ENCODE measurements at places on chromosomes 7 and 10.

DNA sequence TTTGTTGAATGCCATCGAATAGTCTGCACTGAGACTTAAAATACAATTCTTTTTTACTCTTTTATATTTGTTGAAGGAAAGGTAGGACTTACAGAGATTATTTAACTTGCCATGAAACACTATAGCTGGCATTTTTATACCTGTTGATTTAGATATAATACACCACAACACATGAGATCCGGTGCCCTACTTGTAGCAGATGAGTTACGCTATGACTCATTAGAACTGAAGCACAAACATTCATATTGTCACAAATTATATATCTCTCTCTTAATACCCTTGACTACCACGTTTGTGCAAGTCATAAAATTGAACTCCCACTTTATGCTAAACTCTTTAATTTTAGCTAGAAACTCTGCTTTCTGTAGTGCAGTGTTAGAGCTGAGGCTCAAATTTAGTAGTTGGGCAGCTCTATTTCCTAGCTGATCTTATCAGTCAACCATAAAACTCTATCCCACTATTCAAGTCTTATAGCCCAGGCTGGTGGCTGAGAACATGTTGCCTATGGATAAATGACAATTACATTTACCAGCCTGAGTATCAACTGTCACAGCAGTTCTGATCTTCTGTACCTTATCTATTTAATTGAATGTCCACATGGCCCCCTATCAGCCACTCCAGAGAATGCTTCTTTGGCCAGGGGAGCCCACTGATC is 137.4 kb upstream of the SEMA3D start:
- no peak for DNase-seq

DNA sequence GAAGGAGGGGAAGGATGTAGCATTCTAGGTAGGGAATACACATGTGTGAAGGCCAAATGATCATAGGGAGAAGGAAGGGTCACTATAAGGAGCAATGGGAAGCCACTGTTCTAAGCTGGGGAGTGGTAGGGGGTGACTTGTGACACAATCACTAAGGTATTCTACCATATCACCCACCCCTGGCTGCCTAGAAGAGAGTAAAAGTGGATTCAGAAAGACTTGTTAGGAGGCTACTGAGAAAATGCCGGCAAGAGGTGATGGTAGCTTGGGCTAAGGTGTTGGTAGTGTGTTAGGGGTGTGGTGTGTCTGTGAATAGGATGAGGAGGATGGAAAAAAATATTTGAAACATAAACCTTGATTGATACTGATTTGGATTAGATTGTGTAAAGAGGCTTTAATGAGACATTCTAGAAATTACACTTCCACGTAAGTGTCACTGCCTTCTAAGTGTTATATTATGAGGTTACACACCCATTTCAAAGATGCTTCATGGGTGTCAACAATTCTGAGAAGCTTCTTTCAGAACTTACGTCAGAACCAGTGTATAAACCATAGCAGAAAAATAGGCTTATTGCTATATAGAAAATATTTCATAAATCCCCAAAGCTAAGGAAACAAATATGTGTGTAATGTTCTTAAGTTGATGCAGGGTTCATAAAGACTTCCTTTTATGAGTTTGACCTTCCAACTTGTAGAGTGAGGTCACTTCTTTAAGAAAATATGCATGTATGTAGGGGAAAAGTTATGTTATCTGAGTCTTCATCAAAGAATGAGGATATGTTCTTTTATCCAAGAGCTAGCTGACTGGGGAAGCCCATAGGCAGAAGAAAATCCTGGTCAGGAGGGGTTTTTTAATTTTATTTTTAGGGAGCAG is 5.6 kb upstream of the BPGM start:
- DNase-seq = no peak

GRCh38 chr7:138091032-138091431 is 14.8 kb downstream of the AKR1D1 start:
- peak; percentile 10 for DNase-seq

- DNase-seq = no peak
These were observed 3.1 kb downstream of the STRA8 start for GRCh38 chr7:135236727-135237126.

GRCh38 chr7:113199841-113200240 is 81.5 kb upstream of the SMIM30 start:
- no peak for DNase-seq

- no peak for DNase-seq
These were observed 163.7 kb downstream of the SRPK2 start for GRCh38 chr7:105224884-105225651.

GRCh38 chr10:6729861-6730344 is 149.8 kb upstream of the PRKCQ start:
- no peak for DNase-seq

DNA sequence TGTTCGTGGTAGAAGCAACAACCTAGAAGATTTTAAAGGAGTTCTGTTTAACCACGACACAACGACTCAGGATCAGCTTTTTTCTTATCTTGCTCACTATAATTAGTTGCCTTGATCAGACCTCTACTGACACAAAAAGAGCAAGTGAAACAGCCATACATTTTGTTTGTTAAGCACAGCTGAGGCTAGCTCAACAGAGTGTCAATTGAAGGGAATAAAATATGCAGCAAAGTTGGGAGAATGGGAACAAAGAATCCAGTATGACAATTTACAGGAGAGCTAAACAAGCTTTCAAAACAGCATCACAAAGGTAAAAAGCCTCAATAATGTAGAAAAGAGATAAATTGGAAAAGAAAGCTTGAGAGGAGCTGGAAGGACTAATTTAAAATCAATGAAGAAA is 40.5 kb upstream of the HERPUD2 start:
- DNase-seq = no peak

DNA sequence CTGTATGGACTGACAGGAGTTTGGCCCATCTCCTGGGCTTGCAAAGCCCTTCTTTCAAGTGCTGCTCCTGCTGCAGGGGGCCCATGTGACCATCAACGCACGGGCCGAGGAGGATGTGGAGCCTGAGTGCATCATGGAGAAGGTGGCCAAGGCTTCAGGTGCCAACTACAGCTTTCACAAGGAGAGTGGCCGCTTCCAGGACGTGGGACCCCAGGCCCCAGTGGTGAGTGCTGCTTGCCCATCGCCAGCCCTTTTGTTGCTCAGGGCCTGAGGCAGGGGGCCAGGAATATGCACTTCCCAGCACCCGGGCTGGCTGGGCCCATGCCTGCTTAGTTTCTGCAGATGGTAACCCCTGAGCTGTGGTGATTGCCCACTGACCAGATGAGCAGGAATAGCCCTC is 8.7 kb downstream of the PGAM2 start:
- no peak for DNase-seq

GRCh38 chr10:32347363-32348022 is 535 bp upstream of the EPC1 start:
- DNase-seq = no peak

DNA sequence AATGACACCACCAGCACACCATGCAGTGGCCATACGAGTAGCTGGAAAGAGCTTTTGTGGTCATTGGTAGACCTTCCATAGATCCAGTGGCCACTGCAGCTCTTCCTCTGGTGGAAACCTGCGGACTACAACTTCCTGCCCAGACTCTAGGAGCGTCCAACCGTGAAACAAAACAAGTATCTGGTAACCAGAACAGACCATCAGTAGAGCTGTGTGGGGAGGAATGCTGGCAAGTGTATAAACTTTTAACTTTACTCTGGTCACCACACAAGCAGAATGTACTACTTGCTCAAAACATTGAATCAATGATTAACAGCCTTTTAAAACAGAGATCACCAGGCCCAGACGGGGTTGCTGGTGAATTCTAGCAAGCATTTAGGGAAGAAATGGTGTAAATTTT is 154.7 kb upstream of the DGKB start:
- no peak for DNase-seq

- no peak for DNase-seq
These were observed 284.1 kb upstream of the SMIM30 start for GRCh38 chr7:113402482-113402881.

DNA sequence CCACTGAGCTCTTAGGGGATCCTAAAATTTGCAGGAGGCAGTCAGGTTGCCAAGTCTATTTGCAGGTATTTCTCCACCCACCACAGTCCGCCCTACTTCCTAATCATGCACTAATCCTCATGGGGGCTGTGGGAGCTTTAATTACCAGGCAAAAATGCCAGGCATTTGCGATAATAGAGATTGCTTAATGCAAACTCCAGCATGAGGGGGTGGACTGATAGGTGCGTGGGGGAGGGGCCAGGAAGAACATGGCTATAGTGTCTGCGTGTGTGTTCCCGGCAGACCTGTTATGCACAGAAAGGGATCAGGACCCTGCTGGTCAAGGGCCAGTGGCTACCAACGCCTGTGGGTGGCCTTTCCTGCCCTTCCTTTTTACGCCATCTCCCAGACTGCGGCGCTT is 15.6 kb upstream of the AQP1 start:
- DNase-seq = no peak

GRCh38 chr10:20839141-20839540 is 58.0 kb downstream of the NEBL start:
- DNase-seq = no peak

DNA sequence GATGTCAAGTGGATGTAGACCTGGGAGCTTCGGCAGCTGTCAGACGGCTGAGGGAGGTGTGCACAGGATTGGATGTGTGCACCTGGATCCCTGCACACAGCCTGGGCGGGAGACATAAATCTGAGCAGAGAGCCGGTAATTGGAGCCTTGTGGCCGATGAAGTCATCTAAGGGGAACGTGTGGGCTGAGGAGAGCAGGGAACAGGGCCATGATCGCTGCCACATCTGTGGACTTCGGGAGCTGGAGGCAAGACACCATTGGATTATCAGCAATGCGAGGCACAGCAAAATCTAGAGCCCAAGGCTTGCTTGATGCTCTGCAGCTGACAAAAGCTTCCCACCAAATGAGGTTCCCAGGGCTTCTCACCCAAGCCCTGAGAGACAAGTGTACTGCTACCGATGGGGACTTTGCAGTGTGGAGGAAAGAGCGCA is 147.7 kb downstream of the PTPN20 start:
- no peak for DNase-seq

DNA sequence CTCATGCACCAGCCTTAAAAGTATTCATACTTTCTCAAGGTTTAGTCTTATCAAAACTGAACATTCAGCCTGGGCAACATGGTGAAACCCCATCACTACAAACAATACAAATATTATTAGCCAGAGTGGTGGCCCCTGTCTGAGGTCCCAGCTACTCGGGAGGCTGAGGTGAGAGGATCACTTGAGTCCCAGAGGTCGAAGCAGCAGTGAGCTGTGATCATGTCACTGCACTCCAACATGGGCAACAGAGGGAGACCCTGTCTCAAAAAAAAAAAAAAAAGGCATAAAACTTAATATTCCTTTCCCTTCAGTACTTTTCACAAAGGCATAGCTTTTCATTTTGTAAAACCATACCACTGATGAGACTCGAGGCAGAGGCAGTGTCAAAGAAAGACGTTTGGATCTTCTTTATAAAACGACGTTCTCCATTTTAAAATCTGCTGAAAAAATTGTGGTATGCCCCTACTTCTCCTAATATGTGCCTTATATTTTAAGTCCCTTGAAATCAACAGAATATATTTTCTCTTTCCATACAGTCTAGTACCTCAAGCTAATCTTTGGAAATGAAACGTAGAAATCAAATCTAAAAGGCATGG is 1.9 kb downstream of the NSUN6 start:
- no peak for DNase-seq

DNA sequence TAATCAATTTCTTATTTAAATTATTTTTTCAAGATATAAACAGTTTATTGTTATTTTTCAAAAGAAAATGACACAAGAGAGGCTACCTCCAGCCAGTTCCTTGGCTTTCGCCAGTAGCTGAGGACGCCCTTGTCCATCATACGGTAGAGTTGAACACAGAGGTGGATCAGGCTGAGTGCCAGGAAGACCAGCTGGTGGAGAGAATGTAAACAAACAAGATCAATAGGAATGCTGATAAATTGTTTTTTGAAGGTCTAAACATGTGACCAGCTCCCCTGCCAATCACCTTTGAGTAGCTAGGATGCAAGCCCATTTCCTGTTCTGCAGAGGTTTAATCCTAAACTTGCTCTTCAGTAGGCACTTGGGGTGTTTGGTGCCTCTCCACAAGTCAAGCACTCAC is 138.9 kb downstream of the PKD1L1 start:
- no peak for DNase-seq

DNA sequence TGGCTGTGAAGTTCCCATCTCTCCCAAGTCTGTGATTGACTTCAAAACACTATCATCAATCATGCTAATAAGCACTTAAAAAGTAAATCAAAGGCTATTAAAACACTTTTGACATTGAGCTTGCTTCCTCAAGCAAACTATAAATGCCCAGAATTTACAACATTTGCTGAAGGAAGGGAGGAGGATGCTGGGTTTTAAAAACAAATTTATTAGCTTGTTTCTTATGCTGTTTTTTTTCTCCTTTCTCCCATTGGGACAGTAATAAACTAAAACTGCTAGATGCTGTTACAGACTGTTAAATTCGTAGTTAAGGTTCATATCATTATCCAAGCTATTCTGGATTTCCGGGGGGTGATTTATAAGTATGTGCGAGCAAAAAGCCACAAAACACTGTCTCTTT is 250.5 kb downstream of the SORCS1 start:
- no peak for DNase-seq
